ENCODE measurements at places on chromosomes 12 and 14. TPM values are rescaled to one million over a fixed set of nuclear protein-coding genes. Genes with fewer than 3 reads are reported as not detected.

Gene TAS2R43
- total RNA-seq, result 0.79 TPM

GRCh38 chr14:24233538-24233866 is 773 bp downstream of the GMPR2 start:
- DNase-seq, result peak; percentile 21

Gene KCNMB4
- 0.26 TPM for total RNA-seq

Gene LMO3
- 3.3 TPM for total RNA-seq

Gene PTPRQ
- total RNA-seq, result not detected

DNA sequence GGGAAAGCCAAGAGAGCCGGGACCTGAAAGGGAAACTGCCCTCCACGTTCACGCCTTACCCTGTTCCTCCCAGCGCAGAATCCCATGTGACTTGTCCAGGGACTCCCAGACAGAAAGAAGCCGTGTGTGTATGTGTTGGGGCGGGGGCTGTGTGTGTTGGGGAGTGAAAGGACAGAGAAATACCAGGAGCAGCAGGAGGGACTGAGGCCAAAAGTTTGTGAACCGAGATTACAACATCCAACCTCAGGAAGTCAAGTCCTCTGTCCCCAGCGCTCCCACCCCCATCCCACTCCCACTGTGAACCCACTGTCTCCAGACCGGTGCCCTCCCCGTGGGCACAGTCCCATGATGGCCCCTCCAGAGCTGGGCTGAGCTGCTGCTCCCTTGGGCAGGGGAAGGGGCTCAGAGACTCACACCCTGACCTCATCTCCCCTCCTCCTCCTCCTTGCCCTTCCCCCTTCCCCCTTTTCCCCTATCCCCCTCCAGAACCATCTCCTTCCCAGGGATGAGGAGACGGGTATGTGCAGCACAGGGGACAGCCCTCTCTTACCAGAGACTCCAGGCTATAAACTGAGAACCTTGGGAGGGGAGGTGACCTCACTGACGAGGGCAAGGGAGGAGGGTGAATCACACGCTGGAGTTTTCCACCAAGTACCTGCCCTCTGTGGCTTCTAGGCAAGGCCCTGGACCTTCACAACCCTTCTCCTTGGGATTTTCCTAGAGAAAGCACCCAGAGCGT is at the start of gene SLC6A12:
SLC6A12 (minus strand) TSS at position 155 of the 739 bp plus-strand sequence. CDS start 4,171 bp downstream, outside the sequence.
- DNase-seq, result peak; percentile 14

DNA sequence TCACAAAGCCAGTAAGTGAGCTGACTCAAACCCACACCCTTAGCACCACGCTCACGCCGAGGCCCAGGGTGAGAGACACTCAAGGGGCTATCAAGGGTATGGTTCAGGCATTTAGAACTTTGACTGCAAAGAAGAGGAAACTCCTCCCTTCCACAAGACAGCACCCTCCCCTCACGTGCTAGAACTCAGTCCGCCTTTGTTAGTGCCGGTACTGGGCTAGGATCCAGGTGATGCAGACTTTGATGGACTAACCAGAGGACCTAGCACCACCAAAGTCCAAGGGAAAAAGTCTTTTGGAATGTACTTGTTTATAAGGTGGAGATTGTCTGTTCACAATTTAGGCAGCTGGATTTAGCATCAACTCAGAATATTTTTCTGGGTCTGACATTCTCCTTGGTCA is 33.7 kb downstream of the VWF start:
- DNase-seq, result peak; percentile 46

- DNase-seq, result no peak
Observed at GRCh38 chr12:60281522-60281921, 685.7 kb downstream of the SLC16A7 start.

Gene TMEM132D
- not detected for total RNA-seq

GRCh38 chr12:54265364-54265812 is 14.5 kb downstream of the CBX5 start:
- no peak for DNase-seq

DNA sequence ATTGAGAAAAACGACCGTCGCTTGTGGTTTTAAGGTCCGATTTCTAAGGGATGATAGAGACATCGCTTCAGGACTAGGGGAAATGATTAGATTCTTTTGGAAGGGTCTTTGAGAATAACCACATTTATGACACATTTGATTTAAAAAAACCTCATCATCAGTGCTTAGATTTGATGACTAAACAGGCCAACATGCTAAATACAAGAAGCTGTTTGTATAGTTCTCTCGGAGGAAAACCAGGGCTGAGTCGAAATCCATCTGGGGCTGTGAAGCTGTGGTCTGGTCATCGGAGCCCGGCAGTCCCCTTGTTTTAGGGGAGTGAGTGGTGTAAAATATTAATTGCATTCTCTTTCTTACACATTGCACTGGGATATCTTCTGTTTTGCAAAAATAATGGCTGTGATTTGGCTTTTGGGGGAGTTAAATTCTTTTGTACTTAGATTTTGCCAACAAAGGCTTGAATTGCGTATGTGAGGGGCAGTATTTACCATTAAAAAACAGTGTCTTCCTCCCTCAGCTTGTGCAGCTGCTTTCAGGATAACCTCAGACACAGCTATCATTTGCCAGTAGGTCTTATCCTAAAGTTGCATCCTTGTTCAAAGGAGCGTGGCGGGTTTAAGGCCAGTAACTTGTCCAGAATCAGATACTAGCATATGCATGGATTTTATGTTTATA is 550 bp downstream of the GNG2 start:
- peak; percentile 59 for DNase-seq

GRCh38 chr14:59147007-59147406 is 41.5 kb upstream of the DAAM1 start:
- no peak for DNase-seq

GRCh38 chr14:42429401-42429800 is 822.7 kb downstream of the LRFN5 start:
- DNase-seq, result peak; percentile 16

Gene ZNF384
- 5.3 TPM for total RNA-seq

DNA sequence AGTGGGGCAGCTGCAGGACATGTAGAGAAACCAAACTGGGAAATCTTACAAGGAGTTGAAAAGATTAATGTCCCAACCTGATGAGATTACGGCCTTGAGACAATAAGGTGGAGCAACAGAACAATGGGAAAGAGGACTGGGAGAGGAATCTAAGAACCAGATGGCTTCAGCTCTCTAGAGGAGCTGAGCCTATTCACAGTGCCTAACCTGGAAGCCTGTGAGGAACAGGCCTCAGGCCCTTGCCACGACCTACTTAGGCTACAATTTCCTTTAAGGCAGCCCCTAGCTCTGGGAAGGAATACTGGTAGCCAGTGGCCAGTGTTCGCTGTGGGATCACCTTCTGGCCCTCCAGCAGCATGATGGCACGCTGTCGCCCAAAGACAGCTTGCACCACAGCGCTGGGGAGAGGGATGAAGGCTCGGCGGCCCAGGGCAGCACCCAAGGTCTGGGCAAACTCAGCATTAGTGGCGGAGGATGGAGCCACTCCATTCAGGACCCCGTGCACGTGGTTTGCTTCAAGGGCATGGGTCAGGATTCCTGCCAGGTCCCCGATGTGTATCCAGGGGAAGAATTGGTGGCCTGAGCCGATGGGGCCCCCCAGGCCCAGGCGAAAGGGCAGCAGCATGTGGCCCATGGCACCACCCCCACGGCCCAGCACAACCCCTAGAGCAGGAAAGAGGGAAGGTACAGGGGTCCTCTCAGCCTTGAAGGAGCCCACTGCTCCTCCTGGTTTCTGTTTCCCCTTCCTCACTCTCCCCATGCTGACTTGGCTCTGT is 2.6 kb downstream of the SDR39U1 start:
- DNase-seq, result no peak

- DNase-seq, result no peak
Observed at GRCh38 chr12:106586278-106586802, 3.5 kb downstream of the RFX4 start.

DNA sequence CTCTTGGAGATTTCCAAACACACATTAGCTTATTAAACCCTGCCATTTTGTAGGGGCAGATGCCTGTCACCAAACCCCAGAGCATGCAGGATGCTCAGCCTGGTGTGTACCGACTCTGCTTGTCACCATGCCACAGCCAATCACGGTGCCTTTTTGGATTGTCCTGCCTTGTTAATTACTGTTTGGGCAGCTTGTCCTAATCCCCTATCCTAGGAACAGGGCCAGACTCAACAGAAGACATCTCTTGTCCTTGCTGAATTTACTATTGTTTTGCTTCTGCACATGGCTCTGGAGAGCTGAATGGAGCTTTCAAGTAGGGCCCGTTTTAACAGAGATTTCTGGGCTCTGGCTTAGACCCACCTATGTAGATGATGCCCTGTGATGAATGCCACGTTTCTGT is 388.5 kb downstream of the AACS start:
- DNase-seq, result no peak

DNA sequence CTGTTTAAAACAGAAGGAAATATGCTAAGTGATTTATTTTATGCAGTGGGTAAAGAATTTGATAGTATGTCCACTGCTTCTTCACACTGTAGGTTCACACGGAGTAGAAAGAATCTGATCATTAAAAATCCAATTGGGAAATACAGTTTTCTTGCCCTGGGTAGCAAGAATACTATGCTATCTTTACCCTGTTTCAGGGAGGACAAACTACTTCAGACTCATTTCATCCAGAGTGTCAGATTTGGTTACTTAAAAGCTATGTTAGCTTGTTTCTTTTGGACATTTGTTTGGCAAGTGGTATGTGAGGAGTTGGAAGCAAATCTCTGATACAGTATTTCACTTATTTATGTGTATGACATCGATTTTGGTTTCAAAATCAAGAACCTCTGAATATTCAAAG is 4.3 kb downstream of the FRS2 start:
- no peak for DNase-seq

DNA sequence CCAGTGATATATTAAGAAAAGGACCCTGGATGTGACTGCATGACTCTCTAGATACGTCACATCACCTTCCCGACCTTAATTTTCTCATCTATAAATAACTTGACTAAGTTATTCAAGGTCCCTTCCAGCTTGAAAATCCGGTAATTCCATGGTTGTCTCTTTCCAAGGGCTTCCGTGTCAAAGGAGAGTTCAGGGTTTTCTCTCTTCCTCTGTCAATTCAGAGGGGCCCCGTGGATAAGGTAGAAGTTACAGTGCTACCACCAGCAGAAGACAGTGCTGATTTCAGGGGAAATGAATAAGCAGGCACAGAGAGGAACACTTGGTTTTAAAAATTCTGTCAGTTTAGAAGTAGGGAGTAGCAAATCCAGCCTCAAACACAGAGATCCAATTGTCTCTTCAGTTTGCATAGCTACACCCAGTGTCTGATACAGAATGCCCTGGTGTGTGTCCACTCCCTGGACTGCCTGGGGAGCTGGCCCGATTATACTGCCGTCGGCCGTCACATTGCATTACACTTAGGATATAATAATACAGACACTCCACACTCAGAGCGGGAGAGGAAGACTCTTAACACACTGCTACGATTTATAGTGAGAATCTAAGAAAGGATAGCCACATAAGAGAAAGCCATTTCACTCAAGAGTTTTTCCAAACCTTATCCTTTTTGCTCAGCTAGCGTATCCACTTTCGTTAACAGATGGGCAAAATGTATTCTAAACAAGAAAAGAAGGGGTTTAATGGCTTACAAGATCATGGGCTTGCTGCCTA is 54.7 kb upstream of the GTF2A1 start:
- DNase-seq, result no peak

- no peak for DNase-seq
Observed at GRCh38 chr12:27958675-27959074, 13.9 kb downstream of the PTHLH start.

DNA sequence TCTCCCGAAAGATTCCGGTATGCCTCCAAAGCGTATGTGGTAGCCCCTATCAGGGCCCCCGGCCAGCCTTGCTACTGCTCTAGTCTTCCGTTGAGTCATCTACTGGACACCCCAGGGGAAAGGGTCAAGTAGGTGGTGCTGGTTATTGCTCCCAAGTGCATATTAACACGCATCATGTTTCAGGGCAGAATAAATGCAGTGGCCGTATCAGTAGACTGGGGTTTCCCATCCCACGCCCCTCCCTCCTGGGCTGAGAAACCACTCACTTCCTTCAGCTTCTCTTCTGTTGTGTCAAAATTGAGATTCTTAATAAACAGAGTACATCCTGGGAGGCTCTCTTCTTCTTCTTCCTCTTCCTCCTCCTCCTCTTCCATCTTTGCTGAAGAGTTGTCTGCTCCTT is 39.3 kb downstream of the RBM19 start:
- DNase-seq, result no peak

DNA sequence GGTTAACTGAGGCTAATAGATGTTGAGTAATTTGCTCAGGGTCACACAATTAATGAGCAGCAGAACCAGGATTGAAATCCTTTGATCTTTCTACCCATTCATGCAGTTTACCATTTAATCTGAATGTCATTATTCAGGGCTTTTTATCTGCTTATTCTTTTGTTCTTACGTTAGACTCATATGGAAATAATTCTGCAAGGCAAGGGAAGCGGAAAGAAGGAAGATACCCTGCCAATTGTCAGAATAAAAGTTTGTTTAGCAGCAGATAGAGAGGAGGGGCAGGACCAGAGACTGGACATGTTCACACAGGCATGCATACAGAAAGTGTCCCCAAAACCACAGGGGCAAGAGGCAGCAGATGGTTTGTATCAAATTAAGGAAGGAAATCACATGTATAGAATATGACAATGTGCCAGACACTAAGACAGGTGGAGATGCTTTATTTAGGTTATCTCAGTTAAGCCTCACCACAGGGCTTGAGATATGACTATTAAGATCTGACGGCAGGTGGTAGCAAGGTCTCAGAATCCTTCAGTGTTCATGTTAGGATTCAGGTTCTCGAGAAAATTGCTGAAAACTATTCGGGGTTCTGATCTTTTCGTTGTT is 29.8 kb downstream of the BRMS1L start:
- no peak for DNase-seq

- no peak for DNase-seq
Observed at GRCh38 chr12:1470051-1470450, 124.3 kb downstream of the FBXL14 start.

Gene OR10A7
- not detected for total RNA-seq

DNA sequence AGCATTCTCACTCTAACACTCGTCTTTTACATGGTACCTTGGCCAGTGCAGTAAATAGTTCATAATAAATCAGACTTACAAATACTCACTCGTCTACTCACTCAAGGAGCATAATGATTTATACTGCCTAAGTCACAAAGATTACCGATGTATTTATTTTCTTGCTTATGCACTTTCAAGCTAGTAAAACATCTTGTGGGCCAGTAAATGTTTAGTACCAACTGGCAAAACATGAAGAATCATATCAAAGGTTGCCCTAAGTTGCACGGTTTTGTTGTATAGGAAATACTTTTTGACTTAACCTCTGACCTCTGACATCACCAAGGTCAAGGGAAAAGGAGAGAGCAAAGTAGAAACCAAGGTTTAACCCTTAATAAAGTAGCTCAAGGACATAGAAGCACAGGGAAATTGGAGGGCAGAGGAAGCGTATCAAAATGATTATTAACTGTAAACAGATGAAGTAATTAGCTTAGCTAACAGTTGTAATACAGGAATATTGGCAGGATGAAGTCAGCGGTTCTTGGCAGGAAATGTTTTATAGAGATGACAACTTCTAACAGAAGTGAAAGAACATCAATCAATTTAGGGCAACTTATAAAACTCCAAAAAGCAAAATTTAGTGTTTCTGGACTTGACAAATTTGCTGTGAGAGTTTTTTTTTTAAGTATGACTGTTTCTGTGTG is 131.9 kb downstream of the HMGA2 start:
- peak; percentile 65 for DNase-seq
